Stimulated activated naive CD8-positive, alpha-beta T cell treated with anti-CD3 and anti-CD28 coated beads, Interleukin-15, amount 100 ng/mL, for 72 hours (primary cell): ENCODE measurements at places on chromosomes 5 and 9.

- DNase-seq: no peak
These were observed 193.5 kb downstream of the GAS1 start for GRCh38 chr9:86753836-86754235.

GRCh38 chr5:18745988-18746615 is 1111.8 kb downstream of the TAF11L14 start:
- DNase-seq: peak; percentile 40

GRCh38 chr5:144395704-144396103 is 225.0 kb downstream of the KCTD16 start:
- DNase-seq: no peak

GRCh38 chr5:142873831-142874230 is 103.7 kb downstream of the ARHGAP26 start:
- no peak for DNase-seq

- DNase-seq: no peak
These were observed 15.2 kb upstream of the HAND1 start for GRCh38 chr5:154493274-154493673.

DNA sequence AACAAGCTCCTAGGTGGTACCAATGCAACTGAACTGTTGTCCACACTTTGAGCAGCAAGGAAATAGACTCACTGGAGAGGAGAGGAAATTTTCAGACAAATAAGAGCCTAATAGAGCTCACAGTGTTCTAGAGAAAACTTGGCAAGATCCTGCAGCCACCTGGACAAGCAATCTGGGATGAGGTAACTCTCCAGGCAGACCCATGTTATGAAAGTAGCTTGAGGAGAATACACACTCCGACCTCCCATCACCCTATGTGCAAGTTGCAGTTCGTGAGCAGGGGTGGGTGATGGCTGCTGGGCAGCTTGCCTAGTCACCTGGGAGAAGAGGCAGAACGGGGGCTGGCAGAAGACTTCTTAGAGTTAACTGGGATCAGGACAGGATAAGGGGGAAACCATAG is 102.2 kb downstream of the KLF4 start:
- DNase-seq: no peak

DNA sequence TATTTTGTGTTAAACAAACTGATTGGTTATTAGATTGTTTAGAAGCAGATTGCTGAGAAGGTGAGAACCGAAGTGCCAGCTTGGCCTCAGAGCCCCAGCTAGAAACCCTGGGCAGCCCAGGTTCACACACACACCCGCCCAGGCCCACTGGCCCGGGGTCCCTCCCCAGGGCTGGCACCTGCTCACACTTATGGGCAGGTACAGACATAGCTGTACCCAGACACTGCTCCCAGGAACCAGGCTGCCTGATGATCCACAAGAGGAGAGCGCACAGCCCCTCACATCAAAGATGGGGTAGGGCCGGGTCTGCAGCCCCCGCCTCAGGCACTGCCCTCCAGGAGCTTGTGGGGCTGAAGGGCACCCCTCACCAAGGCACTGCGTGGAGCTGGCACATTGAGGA is 33.2 kb downstream of the HK3 start:
- DNase-seq: no peak
